ENCODE measurements at places on chromosomes 2 and 18. TPM values are rescaled to one million over a fixed set of nuclear protein-coding genes. Genes with fewer than 3 reads are reported as not detected.

AGXT gene
- not detected for total RNA-seq

SPTBN1 gene
- total RNA-seq, result 135 TPM

BOLL gene
- not detected for total RNA-seq

- no peak for DNase-seq
Measured at GRCh38 chr2:179432751-179433150, 168.1 kb upstream of the SESTD1 start.

XDH gene
- not detected for total RNA-seq

Data from activated naive CD4-positive, alpha-beta T cell treated with anti-CD3 and anti-CD28 coated beads, Interleukin-2, amount 50 U/mL, for 72 hours (primary cell).